ENCODE measurements at places on chromosomes 3 and 15. TPM values are rescaled to one million over a fixed set of nuclear protein-coding genes. Genes with fewer than 3 reads are reported as not detected.

Gene ANKRD63
- total RNA-seq, result 0.29 TPM

Gene LIPC
- total RNA-seq, result not detected

Gene CNTN3
- 0.37 TPM for total RNA-seq

DNA sequence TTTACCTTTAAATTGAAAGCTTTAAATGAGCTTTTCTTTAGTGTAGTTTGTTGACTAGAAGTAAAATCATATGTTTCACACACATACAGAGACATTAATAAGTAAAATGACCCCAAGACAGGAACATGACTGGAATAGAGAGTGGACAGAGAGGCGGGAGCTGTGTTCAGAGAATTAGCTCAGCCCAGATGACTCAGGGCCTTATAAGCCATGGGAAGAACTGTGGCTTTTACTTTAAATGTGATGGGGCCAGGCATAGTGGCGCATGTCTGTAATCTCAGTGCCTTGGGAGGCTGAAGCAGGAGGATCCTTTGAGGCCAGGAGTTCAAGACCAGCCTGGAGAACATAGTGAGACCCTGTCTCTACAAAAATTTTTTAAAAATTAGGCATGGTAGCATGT is 26.7 kb downstream of the SACM1L start:
- no peak for DNase-seq

- DNase-seq, result no peak
These were observed 61.7 kb upstream of the VGLL3 start for GRCh38 chr3:87052499-87053260.

- no peak for DNase-seq
These were observed 124.9 kb upstream of the STRIT1 start for GRCh38 chr3:155418407-155418806.

- peak; percentile 45 for DNase-seq
These were observed 85.5 kb upstream of the LRTM1 start for GRCh38 chr3:55013145-55013925.

DNA sequence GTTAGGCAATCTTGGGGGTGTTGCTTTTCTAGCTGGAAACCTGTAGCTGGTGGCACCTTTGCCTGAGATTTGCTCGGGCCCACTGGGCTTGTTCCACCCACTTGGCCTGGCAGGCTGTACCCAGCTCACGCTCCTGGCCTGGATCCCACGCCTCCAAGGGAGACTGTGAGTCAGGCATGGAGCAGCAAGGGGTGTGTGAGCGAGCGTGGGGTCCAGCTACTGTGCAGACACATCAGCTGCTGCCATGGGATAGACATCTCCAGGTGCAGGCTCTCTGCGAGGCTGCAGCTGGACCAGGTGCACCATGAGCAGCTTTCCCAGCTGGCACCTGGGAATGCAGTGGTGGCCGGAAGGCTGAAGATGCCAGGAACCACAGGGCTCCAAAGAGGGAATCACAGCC is 36.0 kb downstream of the NR1D2 start:
- no peak for DNase-seq

DNA sequence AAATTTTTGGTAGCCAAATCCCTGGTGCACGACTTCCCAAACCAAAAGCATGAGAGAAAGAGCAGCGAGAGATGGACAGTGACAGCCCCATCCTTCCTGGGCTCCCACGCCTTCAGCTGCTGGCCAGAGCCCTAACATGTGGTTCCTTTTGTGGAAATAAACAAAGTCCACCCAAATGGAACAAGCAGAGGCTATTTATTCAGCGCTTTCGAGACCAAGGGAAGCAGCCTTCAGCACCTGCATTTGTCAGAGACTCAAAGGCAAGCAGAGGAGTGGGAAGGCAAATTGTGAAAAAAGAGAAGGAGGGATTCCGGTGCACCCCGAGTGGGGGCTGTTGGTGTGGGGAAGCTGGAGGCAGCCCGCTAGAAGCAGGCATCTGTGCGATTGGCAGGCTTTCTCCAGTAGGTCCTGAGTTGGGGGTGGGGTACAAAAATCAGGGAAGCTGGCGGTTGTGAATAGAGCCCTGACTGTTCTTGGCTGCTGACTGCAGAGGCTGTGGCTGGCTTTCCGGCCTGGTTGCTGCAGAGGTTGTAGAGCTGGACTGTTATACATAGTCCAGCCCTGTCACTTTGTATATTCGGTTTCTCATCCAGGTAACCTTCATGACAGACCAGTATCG is 427.2 kb downstream of the OCA2 start:
- no peak for DNase-seq

GRCh38 chr15:65405791-65406423 is 16.8 kb downstream of the IGDCC4 start:
- DNase-seq, result peak; percentile 48

DNA sequence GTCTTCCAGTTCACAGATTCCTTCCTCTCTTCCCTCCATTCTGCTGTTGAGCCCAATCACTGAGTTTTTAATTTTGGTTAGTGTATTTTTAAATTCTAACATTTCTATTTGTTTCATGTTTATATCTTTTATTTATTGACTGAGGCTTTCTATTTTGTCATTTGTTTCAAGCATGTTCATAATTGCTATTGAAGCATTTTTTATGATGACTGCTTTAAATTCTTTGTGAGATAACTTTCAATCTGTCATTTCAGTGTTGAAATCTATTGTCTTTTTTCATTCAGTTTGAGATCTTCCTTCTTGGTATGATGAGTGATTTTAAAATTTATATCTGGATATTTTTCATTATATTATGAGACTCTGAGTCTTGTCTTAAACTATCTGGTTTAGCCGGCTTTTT is 192.3 kb downstream of the RPLP1 start:
- DNase-seq, result no peak

GRCh38 chr3:170228093-170228766 is 6.0 kb downstream of the PRKCI start:
- no peak for DNase-seq

All from SK-MEL-5 (cell line).